ENCODE measurements at places on chromosomes 12 and 14.

DNA sequence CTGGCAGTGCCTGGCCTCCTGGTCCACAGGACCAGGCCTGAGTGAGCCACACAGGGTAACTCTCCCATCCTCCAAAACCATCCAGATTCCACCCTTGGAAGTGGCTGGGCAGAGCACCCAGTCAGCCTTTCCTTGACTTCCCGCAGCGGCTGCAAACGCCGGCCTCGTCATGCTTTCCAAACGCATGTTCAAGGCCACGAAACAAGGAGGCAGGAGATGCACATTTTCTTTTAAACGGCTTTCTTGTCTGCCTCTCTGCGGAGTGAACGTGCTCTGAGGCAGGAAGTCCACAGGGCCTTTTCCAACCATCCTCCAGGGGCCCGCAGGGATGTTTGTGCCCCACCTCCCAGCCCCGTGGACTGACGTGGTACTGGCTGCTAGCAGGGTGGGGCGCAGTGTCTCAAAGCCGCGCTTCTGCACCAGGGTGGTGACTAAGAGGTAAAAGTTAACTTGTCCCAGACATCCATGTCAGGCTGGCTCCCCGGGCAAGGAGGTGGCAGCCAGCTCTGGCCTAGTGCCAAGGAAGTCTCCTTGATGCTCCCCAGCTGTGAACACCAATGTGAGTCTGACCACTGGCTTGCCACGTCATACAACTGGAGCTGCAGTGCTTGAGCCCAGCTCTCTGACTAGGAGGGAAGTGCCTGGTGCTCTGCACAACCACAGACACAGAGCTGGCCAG, 45.0 kb downstream of the KCNA5 start:
- no peak for DNase-seq

GRCh38 chr14:57583396-57583795, 89.7 kb upstream of the CCDC198 start:
- DNase-seq: no peak

- DNase-seq: no peak
These were observed 36.0 kb downstream of the GCH1 start for GRCh38 chr14:54866588-54866987.

DNA sequence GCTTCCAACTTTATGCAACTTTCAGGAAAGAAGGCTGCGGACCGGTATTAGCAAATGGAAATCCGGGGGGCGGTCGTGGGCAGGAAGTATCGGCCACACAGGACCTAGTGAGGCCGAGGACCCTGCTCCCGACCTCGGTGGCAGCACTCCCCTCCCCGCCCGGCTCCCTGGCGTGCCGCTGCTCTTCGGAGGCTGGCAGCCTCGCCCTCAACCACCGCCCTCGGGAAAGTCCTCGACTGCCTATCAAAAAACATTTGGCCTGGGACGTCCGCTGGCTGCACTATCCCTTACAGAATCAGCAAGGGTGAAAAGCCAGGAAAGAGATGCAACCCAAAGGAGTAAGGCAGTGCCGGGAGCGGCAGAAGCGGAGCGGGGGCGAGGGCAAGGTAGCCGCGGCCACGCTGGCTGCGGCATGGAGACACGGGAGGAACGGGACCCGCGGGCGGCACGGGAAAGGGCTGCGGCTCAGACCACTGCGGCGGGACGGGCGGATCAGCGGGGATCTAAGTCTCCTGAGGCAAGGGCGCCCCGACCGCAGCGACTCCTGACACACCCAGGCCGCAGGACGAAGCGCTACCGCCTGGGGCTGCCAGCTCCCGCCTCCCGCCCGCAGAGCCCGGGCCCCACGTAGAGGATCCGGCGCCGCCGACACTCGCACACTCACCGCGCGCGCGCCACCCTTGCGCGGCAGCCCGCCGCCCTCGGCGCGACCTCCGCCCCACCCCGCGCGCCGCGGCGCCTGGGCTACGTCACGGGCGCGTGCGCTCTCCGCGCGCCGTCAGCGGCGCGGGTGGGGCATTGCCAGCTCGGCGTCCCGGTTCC, at the start of the genes BBOF1 and ENTPD5:
BBOF1 (plus strand) TSS at position 764 of the 822 bp plus-strand sequence. CDS start 130 bp downstream, outside the sequence.
ENTPD5 (minus strand) TSS at position 703 of the 822 bp plus-strand sequence. CDS start 31,186 bp downstream, outside the sequence.
- peak; percentile 69 for DNase-seq

DNA sequence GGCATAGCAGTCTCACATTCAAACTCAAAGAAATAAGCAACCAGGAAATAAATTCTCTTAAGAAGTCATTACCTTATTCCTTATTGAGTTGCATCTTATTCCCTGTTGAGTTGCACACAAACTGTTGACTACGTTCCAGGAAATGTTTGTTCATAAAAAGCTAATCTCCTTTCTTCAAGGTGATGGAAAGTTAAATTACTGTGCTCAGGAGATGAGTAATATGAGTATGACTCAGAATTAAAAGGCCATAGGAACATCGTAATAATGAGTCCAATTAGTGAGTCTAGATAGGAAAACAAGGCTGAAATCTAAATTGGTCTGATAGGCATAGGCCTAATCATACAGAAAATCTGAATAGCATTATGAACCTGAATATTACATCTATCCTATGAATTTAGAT, 203.1 kb downstream of the SLC2A13 start:
- DNase-seq: no peak

All from activated naive CD4-positive, alpha-beta T cell (primary cell).